Lower leg skin (tissue), 4 donors: ENCODE measurements at places on chromosomes 2 and 18.

- no peak for DNase-seq
Observed at GRCh38 chr2:234273887-234274584, 222.8 kb downstream of the ARL4C start.

DNA sequence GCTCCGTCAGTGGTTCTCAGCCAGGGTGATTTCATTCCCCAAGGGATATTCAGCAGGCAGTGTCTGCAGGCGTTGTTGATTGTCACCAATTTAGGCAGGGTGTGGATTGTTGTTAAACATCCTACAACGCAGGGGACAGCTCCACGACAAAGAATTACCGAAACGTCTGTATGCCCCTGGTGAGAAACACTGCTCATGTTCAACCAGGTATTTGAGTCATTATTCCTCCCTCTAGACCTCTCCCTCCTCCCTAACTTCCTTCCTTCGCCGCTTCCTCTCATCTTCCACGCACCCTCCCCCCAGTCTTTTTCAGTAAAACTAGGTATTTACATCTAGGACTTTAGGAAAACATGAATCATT lies 50.8 kb downstream of the NCK2 start:
- peak; percentile 43 for DNase-seq

- no peak for DNase-seq
Observed at GRCh38 chr18:70194227-70194890, 11.1 kb downstream of the RTTN start.

DNA sequence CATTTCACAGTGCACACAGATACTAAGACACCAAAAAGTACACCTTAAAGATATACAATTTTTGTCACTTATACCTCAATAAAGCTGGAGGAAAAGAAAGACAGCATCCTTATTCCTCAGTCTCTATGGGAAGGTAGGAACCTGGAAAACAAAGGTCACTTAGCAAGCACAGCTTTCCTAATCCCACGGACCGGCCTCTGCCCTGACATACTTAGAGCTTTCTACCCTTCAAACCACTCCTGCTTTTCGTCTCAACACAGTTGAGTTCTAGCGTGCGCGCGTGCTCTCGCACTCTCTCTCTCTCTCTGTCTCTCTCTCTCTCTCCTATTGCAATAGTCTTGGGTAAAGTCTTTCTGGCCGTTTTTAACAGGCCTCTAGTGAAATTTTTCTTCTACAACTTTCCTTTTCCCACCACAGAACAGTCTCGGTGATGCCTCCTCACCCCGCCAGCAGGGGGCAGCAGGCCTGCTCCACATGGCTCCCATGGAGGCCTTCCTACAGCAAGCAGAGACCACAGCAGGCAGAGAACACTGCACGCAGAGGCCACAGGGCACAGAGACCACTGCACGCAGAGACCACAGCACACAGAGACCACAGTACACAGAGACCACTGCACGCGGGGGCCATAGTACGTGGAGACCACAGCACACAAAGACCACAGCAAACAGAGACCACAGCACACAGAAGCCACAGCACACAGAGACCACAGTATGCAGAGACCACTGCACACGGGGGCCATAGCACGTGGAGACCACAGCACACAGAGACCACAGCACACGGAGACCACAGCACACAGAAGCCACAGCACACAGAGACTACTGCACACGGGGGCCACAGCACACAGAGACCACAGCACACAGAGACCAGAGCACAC lies 106.9 kb downstream of the FBXO15 start:
- DNase-seq = no peak

- DNase-seq = no peak
Observed at GRCh38 chr18:23451491-23451890, 1.6 kb upstream of the RIOK3 start.

- no peak for DNase-seq
Observed at GRCh38 chr2:229267080-229267479, 4.0 kb downstream of the PID1 start.

- DNase-seq = no peak
Observed at GRCh38 chr2:151138507-151138906, 123.2 kb downstream of the RBM43 start.

DNA sequence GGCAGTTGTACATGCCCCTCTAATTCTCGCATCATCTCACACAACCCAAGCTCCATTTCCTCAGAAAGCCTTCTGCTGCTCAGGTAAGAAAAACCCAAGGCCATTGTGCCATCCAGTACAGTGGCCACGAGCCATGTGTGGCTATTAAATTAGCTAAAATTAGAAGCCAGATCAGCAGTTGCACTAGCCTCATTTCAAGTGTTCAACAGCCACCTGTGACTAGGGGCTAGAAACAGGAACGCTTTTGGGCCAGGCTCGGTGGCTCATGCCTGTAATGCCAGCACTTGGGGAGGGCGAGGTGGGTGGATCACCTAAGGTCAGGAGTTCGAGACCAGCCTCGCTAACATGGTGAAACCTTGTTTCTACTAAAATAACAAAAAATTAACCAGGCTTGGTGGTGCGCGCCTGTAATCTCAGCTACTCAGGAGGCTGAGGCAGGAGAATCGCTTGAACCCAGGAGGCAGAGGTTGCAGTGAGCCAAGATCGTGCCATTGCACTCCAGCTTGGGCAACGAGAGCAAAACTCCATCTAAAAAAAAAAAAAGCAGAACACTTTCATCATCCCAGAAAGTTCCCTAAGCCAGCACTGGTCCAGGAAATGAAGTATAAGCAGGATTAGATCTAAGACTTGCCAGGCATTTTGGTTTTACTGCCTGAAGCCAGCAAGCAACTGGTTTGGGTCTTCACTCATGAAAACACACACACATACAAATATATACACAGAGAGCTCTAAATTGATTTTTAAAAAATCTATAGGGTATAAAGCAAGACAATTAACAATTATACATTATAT lies 35.7 kb downstream of the ATP8B1 start:
- DNase-seq = no peak

GRCh38 chr18:21735452-21736015 lies 5.1 kb upstream of the MIB1 start:
- DNase-seq = peak; percentile 87
